ENCODE measurements at places on chromosomes 1 and 21.

DNA sequence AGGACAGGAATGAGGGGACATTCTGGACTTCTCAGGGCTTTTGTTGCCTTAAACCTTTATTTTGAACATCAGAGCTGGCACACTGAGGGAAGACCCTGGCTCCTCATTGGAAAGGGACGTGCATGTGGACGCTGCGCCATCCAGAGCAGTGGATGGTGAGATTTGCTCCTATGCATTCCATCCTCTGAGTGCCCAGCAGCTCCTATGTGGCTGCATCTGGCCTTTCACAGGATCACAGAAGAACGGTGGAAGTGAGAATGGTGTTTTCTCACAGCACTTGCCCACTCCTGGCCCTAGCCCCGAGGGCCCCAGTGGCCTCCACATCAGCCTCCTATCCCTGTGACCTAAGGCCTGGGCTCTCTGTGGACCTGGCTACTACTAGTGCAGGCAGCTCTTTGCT, 20.6 kb upstream of the CCDC190 start:
- no peak for DNase-seq

DNA sequence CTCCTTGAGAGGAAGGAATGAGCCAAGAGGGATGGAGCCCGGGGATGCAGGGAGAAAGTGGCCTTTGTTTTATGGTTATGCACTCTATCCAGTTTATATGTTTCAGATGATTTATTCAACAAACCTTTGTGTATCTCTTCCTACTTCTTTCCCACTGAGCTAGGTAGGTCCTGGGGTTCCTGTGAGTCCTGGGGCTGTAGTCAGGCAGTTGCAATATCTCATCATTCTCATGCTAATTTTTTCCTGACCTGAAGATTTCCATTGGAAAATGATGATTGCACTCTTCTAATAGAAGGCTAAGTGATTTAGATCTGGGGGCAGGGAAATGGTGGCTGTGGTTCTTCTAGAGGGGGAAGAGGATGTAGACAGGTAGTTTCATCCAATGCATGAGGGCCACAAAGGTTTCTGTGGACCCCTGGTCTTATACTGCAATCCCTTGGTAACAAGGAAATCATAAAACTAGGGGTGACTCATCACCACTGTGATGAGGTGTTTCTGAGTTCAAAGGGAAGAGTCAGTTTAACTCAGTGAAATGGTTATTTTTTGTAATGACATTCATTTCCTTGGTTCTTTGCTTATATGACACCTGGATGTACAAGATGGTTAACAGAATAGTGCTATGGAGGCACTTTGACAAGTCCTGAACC, 20.2 kb downstream of the B3GALT5 start:
- DNase-seq = no peak

- no peak for DNase-seq
These were observed 31.8 kb downstream of the ABCG1 start for GRCh38 chr21:42250422-42251403.

- DNase-seq = no peak
These were observed 260.3 kb upstream of the SGIP1 start for GRCh38 chr1:66273656-66274055.

- DNase-seq = no peak
These were observed 11.4 kb downstream of the FGR start for GRCh38 chr1:27623327-27624212.

- no peak for DNase-seq
These were observed 55.8 kb downstream of the CENPF start for GRCh38 chr1:214658785-214659184.

- DNase-seq = no peak
These were observed 79.0 kb downstream of the CD58 start for GRCh38 chr1:116491700-116492357.

GRCh38 chr1:110216844-110217444, 6.8 kb downstream of the KCNC4 start:
- DNase-seq = no peak

- DNase-seq = no peak
These were observed 312 bp downstream of the ARNT start for GRCh38 chr1:150876119-150876454.

DNA sequence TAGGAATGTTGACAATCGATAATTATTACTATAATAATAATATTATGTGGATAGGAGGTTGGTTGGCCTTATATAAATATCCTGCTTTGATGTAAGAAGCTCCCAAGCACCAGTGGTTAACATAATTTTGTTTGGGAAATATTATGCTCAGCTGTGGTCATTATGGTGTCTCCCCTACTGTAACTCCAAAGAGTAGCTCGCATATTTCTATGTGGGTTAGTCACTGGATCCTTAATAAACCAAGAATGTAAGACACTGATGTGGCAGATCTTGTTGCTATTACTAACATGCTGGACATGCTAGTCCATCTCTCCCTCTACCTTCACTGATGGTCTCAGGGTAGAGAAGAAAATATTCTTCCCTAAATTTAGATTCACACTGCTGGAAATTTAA, 79.2 kb upstream of the RALGPS2 start:
- DNase-seq = no peak

- DNase-seq = no peak
These were observed 97.3 kb downstream of the PLA2G4A start for GRCh38 chr1:186925881-186926669.

GRCh38 chr1:178345807-178346206, 151.0 kb downstream of the CLEC20A start:
- DNase-seq = no peak

GRCh38 chr1:19775317-19775716, 24.4 kb downstream of the TMCO4 start:
- no peak for DNase-seq

GRCh38 chr21:44950351-44950750, 10.5 kb downstream of the SLX9 start:
- DNase-seq = no peak

DNA sequence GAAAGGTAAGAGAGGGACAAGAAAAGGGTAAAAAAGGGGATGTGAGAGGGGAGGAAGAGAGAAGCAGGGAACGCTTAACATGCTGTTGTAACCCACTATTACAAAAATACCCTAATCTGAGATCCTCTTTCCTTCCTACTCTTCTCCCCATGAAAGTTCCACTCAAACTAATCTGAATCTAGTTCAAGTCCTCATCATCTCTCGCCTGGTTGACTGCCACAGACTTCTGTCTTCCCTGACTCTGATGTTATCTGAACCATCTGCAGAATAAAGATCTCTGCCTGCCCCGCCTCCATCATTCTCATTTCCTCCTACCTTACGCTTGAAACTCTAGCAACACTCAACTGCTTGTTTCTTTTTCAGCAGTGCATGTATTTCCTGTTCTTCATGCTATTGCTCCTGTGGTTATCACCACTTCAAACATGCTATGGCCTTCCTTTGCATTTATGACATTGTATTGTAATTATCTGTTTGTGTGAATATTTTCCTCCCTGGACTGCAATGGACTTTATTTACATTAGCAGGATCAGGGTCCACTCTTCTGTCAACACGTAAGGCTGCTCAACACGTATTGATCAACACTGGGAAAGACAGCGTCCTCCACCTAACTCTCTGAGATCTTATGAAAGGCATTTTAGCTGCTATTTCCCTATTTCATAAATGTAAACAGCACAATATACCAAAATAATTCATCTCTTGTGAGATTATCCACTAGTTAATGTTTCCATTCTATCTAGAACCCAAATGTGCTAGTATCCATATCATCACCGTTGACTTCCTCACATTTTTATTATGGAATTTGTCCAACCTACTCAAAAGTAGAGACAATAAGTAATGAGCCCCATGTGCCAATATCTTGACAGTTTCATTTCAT, 215.5 kb upstream of the USP25 start:
- peak; percentile 79 for DNase-seq

DNA sequence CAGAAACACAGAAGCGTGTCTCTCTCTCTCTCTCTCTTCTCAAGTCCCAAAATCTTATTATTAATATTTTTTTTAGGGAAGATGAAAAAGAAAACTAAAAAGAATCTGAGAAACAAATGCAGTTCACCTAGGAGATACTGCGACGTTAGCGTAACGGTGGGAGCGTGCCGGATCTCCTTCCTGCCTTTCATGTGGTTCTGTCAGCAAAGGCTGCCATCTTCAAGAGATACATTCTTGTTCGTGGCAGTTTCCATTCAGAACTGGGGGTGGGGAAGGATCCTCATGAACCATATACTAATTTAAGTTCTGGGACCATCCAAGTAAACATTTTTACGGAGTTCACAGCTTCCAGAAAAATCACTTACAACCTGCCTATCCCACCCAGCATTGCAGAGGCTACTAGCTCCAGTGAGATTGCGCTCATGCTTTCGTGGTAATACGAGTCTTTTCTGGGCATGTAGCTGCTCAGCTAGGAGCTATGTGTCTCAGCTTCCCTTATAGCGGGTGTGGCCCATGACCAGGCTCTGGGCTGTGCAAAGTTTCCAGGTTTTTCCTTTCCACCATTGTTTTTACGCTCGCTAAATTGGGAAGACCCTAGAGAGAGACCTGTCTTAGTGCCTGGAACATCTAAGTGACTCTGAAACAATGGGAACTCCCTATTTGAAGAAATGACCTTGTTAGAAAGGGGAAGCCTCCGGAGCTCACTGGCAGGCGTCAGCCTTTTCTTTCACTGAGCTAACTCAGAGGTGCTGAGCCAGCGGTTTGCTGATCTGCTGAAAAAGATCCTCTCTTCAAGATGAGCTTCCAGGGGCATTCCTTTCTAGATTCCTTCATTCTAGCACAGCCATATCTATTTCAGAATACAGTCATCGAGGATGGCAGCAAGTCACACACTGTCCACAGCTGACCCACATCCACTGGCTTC, 17.3 kb downstream of the SLAMF1 start:
- peak; percentile 91 for DNase-seq

- DNase-seq = peak; percentile 97
These were observed at the start of gene FUBP1 for GRCh38 chr1:77978969-77979876. TSS of gene FUBP1 (minus strand) at chr1:77979072. CDS start at chr1:77979004, 68 bp downstream.

GRCh38 chr21:39094847-39095579, 88.2 kb downstream of the PSMG1 start:
- no peak for DNase-seq

DNA sequence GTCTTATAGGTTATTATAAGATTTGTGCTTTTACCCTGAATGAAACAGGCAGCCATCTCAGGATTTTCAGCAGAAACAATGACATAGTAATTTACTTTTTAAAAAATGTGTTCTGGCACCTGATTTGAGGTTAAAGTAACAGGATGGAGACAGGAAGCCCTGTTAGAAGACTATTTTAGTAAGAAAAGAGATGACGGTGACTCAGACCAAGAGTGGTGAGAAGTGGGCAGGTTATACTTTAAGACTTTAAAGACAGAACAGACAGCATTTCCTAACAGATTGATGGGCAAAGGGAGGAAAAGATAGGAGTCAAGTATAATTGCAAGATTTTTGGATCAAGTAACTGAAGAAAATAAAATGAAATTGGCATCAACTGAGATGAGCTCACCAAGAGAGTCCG, 436.8 kb upstream of the NR5A2 start:
- DNase-seq = no peak

DNA sequence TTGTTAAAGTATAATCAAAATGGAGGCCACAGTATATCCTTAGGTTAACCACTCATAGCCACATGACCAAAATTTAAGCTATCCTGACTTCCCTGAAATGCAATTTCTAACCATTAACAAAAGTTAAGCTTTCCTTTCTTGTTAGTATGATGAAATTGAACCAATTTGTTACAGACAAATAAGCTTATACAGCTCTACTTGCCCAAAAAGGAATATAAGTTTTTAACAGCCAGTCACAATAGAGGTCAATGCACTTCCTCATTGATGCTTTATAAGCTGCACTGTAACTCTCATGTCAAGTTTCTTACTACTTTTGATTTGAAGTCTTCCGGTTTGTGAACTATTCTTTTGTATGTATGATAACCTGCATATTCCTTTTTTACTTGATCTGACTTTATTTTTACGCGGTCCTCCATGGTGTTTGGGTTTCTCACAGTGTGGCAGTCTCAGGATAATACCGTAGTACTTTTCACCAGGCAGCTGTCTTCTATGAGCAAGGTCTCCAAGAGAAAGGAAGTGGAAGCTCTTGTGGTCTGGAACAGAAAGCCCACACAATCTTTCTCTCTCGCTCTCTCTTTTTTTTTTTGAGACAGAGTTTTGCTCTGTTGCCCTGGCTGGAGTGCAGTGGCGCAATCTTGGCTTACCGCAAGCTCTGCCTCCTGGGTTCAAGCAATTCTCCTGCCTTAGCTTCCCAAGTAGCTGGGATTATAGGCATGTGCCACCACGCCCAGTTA, 331.6 kb downstream of the SRGAP2C start:
- DNase-seq = peak; percentile 61
